Motor neuron (in vitro differentiated cells): ENCODE measurements at places on chromosomes 16 and 17. TPM values are rescaled to one million over a fixed set of nuclear protein-coding genes. Genes with fewer than 3 reads are reported as not detected.

CTF1 gene
- 0.81 and 2.0 TPM in 2 replicates for total RNA-seq

DNA sequence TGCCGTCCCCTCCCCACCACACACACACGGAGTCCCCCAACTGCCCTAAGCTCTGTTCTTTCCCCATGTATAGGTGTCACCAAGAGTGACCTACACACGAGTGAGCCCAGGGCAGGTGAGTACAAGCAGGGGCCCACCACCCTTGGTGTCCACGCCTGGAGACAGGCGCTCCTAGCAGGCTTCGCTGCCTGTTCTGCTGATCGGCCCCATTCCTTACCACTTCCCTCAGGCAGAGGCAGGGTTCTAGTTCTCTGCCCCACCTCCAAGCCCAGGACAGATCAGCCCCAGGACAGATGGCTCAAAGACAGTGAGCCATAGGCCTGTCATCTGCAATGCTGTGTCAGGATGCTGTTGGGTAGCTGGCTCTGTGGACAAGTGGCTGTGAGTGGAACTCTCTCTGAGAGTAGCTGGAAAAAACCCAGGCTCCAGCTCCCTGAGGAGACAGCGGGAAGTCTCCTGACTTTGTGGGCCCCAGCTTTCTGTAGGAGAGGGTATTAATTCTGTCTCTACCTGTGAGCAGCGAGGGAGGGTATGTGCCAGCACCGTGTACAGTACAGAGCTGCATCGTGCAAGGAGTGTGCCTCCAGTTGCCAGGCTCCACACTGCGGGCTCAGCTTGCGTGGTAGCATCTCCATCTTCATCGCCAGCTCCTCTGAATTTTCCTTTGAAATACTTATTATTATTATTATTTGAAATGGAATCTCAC is 897 bp downstream of the TP53I13 start:
- no peak for ATAC-seq

GRCh38 chr16:67263201-67263600 is 14.4 kb downstream of the SLC9A5 start:
- ATAC-seq: no peak

DNA sequence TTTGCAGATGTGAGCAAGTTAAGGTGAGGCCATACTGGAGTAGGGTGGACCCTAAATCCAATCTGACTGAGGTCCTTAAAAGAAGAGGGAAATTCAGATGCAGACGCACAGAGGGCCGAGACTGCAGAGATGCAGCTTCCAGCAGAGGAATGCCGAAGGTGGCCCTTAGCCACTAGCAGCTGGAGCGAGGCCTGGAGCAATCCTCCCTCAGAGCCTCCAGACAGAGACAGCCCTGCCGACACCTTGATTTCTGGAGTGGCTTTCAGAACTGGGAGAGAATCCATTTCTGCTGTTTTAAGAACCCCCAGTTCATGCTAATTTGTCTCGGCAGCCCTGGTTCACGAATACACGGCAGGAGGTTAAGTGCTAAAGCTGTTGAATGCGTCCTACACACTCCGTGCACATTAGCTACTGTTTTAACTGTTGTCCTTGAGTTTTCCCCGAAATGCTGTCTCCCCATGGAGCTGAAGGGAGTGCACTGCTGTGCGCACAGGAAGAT is 135.5 kb downstream of the IRF8 start:
- no peak for ATAC-seq

DNA sequence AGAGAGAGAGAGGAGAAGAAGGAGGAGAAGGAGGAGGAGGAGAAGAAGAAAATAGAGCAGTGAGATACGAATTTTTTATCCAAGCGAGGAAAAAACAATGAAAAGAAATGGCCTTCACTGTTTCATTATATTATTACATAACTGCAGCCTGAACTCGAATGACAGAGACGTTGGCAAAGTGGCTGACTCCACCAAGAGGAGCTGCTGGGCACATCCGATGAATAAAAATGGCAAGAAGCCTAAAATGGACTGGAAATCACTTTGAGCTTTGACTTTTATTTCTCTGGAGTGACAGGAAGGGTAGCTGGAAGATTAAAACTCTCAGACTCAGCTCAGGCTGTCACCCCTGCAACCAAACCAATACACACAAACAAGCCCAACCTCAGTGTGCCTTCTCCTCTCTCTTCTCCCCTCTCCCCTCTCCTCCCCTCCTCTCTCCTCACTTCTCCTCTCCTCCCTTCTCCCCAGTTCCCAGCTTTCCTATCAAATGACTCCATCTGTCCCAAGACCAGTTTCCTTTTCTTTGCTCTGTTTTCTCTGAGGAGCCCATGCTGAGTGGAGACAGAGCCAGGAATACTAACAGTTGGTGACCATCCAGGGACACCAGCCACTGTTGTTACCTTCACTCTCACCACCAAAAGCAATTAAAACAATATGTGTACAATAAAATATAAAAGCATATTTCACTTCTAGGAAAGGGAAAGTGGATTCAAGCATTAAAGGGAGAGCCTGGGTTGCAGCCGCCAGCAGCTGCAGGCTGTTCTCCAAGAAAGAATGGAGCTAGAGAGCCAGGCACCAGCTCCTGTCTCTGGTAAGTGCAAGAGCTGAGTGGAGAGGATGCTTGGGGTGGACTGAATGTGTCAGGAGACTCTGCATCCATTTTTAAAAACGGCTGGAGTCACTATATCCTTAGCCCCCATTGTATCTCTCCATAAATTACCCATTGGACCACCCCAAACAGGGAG is 51.2 kb downstream of the SOX9 start:
- no peak for ATAC-seq

GRCh38 chr17:10648956-10649355 is 8.2 kb downstream of the MYH3 start:
- ATAC-seq: no peak

GRCh38 chr17:76679239-76679638 is 31.5 kb downstream of the MXRA7 start:
- ATAC-seq: no peak

DNA sequence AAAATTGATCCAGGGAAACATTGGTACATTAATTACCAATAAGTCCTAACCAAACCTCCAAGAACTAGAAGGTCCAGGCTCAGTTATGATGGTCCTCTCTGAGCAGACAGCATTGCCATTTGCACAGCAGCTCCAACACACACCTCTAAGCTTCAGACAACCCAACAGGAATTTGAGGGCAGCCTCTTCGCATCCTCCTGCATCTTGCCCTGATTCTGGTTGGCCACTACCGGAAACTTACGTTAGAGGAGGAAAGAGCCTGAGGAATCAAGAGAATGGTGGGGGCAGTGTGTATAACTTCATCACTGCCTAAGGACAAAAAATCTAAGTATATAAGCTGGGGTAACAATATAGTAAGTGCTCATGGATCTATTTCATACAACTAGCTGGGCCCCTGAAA is 15.7 kb downstream of the FAM117A start:
- no peak for ATAC-seq

DNA sequence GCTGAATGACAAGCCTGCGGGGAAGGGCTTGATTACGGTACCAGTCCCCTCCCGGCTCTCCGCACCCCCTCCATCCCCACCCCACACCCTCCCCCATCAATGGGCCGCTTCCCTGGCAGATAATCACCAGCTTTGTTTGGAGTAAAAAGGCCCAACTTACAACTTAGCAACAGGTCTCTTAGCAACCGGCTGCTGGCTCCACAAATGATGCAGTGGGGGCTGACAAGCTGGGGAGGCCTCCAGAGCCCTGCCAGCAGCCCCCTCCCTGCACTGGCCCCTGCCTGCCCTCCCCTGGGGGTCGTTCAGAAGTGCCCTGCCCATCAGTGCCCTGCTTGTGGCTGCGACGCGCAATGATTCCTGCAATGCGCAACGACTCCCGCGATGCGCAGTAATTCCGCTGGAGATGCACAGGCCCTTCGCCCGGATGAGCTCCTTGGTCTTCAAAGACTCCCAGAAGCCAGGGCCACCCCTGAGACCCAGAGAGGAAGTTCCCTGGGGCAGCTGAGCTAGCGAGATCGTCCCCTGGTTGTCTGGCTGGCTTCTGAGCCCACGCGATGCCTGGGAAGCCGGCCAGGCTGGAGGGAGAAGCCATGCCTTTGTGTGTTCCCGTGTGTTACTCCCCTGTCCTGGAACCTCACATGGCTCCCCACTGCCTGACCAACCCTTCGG is 23.3 kb downstream of the CPNE2 start:
- ATAC-seq: peak; percentile 87

DNA sequence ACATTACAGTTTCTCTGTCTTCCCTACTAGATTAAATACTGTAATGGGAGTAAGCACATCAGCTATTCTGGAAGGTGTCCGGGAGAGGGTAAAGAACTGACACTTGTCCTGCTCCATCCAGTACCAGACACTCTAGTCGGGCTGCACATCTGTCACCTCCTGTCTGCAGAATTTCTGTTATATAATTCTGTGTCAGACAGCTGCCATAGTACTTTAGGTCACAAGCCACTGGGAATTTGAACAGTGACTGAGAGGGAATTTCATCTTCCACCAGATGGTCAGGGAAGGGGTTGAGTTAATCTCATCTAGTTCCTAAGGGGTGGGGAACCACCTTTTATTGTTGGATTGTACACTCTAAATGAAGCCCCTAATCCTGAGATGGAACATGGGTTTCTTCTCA is 58.6 kb upstream of the NUDT7 start:
- no peak for ATAC-seq
